NCI-H1092 (cell line): ENCODE measurements at places on chromosomes 2 and 18.

DNA sequence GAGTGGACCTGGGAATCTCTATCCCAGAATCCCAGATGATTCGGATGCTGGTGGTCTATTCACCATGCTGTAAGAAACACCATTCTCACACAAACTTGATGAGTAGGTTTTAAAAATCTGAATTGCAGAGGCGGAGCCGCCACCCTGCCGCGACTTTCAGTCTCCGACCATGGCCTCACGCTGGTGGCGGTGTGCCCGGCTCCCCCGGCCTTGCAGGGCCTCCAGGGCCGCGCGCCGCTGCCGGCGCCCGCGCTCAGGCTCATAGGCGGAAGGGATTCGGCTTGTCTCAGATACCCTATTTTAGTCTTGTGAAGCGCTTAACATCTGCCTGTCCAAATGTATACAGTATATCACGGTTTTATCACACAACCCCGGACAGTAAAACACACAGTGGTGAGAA is 2.6 kb upstream of the PPM1B start:
- DNase-seq = no peak

GRCh38 chr2:72765997-72766609 is 59.7 kb downstream of the EXOC6B start:
- DNase-seq = no peak

DNA sequence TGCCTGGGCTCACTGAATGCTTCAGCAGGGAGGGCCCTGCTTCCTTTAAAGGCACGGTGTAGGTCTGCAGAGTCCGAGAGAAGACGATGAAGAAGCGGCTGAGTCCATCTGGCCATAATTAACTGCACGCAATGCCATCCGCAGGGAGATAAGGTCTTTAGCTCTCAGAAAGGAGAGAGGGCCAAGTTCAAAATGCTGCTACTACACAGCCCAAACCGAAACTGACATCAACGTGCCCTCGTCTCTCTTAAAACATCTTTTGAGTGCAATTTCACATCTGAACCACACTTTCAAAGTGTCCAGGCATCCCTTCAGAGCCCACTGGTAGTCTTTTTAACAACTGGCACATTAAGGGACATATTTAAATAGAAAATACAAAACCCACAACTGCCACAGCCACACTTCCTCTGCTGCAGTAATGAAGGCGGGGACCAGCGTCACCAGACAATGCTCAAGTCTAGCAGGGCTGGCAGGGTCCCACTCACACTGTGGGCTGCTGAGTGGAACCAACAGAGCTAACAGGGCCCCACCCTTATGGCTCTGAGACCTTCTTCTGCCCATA is 35.8 kb downstream of the ST3GAL5 start:
- no peak for DNase-seq

GRCh38 chr2:54691445-54692135 is 31.9 kb upstream of the EML6 start:
- no peak for DNase-seq

- no peak for DNase-seq
These were observed 88.4 kb downstream of the CABLES1 start for GRCh38 chr18:23223641-23224040.
